ENCODE measurements at places on chromosomes 5 and 9.

GRCh38 chr5:58088941-58089340, 370.9 kb downstream of the PLK2 start:
- no peak for DNase-seq

GRCh38 chr5:54837093-54837492, 148.3 kb downstream of the ESM1 start:
- no peak for DNase-seq

GRCh38 chr5:105544300-105544699, 1981.7 kb upstream of the NUDT12 start:
- DNase-seq: no peak

DNA sequence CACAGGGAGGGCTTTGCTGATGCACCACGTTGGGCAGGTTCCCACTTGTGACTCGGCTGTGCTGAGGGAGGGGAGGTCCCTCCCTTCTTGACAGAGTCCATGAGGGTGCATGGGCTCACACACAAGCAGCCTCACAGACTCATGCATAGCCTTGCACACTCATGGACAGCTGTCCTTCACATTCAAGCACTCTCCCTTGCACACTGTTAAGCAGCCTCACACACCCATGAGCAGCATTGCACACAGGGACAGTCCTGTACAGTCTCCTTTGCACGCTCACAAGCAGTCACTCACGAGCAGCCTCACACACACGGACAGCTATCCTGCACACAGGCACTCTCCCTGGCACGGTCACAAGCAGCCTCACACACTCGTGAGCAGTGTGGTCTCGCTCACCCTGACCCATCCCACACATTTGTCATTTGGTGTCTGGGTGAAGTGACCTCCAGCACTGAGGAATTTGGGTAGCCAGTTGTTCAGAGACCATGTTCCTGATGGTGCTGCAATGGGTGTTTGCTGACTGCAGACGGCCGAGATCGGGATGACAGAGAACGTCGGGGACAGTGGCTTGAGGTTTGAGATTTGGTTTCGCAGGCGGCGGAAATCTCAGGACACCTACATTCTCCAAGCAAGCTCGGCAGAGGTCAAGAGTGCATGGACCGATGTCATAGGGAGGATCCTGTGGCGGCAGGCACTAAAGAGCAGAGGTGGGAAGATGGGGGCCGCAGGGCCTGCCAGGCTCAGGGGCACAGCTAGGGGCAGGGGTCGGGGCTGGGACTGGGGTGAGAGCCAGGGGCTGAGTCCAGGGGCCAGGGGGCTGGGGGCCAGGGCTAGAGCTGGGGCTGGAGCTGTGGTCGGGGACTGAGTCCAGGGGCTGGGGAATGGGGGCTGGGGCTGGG, 17.7 kb upstream of the LRRC14B start:
- DNase-seq: no peak

- peak; percentile 22 for DNase-seq
Observed at GRCh38 chr5:94376672-94377345, 241.6 kb downstream of the KIAA0825 start.

DNA sequence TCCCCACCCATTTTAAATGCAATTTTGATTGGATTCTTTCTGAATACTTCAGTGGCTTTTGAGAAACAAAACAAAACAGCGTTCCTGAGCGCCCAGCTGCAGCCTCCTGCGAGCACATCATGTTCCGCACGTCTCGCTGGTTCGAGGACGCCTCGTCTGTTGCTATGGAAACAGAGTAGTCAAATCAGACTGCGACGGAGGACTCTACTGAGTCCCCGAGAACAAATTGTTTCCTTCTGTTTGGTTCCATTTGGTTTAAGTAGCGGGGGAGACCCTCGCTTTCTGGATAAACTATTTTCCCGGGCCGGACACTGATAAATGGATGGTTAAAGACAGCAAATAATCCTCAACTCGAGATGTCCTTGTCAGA, 69.0 kb downstream of the SLC28A3 start:
- no peak for DNase-seq

DNA sequence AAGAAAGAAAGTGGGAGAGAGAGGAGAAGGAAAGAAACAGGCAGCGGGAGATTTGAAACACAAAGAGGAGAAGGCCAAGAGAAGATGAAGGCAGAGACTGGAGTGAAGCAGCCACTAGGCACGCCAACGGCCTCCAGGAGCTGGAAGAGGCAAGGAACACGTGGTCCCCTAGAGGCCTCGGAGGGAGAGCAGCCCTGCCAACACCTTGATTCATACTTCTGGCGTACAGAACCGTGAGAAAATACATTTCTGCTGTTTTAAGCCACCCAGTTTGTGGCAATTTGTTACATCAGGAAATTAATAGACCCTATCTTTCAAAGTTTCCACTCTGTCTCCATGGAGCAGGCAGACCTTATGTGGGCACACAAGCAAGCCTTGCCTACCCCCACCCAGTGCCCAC, 133.4 kb downstream of the ACTL7B start:
- no peak for DNase-seq

DNA sequence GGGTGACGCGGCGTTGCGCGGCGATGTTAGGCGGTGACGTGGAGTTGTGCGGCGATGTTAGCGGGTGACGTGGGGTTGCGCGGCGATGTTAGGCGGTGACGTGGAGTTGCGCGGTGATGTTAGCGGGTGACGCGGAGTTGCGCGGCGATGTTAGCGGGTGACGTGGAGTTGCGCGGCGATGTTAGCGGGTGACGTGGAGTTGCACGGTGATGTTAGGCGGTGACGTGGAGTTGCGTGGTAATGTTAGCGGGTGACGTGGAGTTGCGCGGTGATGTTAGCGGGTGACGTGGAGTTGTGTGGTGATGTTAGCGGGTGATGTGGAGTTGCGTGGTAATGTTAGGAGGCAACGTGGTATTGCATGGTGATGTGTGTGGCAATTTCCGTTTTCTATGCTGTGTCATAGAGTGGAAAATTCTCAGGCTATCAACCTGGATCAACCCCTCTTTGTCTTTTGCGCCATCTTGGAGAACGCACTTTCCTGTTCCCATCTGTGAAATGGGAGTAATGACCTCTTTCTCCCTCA, 76.0 kb downstream of the ANKRD33B start:
- DNase-seq: no peak

- DNase-seq: no peak
Observed at GRCh38 chr5:39415201-39415600, 9.6 kb downstream of the DAB2 start.

GRCh38 chr5:92662741-92663140, 918.3 kb downstream of the NR2F1-AS1 start:
- DNase-seq: no peak

DNA sequence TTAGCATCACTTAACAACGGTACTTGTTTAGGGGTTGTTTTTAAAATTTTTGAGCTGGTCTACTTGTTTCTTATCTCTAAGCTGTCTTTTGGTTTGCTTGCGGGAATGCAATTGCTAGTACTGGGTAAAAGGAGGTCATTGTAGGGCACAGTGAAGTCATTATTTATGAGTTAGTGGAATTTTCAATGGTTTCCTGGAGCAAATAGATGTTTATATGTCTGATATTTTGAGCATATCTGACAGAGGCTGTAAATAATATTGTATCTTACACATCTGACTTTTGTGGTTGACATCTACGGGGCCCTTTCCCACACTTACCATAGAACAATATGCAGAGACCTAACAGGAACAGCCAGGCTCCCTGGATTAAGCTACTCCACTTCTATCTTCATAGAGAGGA, 90.4 kb upstream of the IL6ST start:
- no peak for DNase-seq

DNA sequence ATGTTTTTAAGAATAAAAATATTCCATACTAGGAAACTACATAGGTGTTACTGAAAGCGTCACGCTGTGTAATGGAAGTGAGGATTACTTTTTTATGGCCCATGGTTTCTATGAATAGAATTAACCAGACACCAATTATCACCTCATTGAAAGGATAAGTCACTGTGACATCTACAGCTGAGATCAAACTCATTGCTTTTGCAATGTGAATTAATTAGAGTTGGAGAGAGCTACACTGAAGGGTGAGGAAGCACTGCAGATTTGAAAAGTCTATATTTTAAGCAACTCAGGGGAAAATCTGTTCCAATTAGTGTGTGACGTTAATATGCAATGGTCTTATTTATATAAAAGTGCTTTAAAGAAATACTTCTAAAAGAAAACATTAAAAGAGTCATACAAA, 1300.1 kb upstream of the DMAC1 start:
- peak; percentile 79 for DNase-seq

DNA sequence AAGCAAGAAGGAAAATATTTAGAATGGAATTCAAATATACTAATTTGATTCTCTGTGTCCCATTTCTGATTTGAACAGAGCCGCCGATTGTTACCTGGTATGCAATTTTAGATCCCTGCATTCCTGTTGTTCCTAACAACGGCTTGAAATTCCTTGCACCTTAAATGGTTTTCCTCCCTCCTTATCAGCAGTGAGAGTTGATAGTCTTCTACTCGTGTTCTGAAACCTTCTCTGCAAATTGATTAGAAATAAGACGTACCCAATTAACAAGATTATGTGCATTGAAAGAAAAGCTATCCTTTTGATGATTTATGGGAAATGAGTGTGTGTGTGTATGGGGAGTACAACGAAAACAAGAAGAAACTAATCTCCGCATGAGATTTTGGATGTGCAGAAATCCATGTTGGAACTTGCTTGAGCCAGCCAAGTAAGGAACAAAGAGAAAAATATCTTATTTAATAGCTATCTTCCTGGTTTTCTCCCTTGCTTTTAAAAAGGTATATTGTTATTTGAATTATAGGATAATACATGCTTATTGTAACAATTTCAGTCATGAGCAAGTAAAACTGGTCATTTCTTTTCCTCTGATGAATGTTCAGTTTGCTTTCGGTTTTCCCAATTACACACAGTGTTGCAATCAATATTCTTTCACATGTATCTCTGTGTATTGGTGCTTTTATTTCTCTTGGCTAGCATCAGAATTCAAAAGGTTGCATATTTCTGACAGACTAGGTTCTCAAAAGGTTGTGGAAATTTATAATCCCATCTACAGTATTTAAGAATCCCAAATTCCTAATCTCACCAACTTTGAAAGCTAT, 211.1 kb upstream of the ACTBL2 start:
- no peak for DNase-seq

- no peak for DNase-seq
Observed at GRCh38 chr9:81558091-81558830, 131.1 kb downstream of the TLE1 start.

- DNase-seq: no peak
Observed at GRCh38 chr9:21558615-21559401, 76.7 kb upstream of the IFNE start.

DNA sequence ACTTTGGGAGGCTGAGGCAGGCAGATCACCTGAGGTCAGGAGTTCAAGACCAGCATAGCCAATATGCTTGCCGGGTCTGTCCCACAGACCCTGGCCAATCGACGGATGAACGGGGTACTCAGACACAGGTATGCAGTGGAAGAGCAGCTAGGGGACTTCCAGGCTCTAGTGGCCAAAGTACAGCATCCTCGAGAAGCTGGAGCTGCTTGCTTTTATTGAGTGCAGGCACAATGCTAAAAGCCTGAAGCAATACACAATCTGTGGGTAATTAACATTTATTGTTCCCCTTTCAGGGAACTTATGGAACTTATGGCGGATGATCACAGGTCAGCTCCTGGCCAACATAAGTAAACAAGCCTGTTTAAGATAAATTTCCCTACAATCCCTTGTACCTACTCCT, 32.8 kb upstream of the SEMA4D start:
- no peak for DNase-seq

DNA sequence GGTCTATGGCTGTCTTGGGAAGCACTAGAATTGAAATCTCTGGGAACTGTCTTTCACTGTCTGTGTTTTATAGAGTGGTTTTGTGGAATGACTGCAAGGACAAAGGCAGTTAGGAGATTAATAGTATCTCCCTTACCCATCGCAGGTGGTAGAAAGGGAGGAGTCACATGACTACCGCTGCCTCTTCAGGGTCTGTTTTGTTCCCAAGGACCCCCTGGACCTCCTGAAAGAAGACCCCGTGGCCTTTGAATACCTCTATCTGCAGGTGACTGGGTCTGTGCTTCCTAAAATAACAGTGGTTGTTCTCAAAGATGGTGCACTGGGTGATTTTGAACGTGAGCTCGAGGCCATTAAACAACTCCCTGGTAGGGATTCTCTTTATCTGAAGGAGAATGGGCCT, 22.8 kb upstream of the TRMT10B start:
- no peak for DNase-seq

DNA sequence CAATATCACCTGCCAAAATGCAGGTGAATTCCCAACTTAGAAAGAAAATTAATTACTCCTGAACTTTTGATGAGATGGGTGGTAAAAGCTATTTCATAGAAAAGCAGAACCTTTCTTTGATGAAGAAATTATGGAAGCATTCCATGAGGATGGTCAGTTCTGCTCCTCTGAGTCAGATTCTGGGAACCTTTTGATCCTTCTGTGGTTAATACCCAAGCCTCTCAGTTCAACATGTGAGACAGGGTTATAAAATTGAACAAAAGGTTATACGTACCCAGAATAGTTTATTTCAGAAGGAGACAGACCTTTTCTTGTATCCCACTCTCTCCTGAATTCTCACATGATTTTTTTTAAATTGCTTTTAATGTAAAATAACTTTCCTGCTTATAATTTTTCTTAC, 767.6 kb upstream of the ADAMTS16 start:
- no peak for DNase-seq

DNA sequence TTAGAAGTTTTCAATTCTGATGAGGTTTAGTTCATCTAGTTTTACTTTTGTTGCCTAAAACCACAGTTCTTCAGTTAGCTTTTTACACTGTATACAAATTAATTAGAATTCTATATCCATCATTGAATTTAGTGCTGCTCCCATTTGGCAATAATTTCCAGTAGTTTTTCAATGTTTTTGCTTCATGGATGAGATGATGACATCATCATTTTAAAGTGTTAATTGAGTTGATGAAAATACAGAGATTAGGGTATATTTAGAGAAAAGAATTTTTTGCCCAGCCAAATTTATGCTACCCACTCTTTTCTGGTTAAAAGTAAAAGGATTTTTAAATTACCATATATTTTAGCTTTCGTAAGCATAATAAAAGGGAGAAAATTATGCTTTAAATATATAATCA, 323.8 kb downstream of the TMEM167A start:
- no peak for DNase-seq

DNA sequence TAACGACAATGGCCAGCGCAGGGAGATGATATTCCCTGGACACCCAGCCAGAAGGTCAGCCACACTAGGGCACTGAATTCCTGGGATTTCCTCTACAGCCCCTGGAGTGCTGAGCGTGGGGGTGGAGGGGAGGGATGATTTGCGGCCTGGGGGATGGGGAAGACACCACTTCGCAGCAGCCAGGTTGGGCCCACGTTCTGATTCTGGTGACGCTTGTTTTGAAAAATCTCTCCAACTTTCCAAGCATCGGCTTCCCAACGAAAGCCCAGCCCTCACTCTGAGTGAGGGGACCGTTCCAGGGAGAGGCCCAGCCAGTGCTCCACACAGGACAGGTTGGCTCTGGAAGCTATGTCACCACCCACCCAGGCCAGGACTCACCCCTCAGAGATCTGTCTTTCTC, 5.4 kb downstream of the GFPT2 start:
- no peak for DNase-seq

DNA sequence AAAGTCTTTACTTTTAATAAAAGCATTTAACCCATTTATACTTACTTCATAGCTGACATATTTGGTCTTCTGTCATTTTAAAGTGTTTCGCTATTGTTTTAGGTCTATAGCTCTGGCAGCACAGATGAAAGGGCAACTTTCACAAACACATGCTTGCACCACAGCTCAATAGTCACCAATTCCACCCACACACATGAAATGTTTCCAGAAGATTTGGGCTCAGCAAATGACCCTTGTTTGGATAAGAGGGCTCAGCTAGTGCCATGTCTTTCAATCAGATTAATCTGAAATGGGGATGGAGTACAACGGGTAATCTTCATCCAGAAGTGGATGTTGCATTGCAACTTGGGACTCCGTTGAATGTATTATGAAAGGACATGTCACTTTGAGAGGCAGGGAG, 176.0 kb downstream of the FGF18 start:
- DNase-seq: no peak

GRCh38 chr5:119366540-119366881, 10.7 kb downstream of the TNFAIP8 start:
- DNase-seq: no peak

All from NCI-H2081 treated with DMSO at 0.1 percent for 48 hours (cell line).